ENCODE measurements at places on chromosomes 1 and 21.

- H3K27me3 ChIP-seq, result no peaks in the 10 kb centered on the region
- H3K4me3 ChIP-seq, result no peak overlapping the region
- no peak for ATAC-seq
Measured at GRCh38 chr1:167016100-167016750, 27.1 kb downstream of the MAEL start.

DNA sequence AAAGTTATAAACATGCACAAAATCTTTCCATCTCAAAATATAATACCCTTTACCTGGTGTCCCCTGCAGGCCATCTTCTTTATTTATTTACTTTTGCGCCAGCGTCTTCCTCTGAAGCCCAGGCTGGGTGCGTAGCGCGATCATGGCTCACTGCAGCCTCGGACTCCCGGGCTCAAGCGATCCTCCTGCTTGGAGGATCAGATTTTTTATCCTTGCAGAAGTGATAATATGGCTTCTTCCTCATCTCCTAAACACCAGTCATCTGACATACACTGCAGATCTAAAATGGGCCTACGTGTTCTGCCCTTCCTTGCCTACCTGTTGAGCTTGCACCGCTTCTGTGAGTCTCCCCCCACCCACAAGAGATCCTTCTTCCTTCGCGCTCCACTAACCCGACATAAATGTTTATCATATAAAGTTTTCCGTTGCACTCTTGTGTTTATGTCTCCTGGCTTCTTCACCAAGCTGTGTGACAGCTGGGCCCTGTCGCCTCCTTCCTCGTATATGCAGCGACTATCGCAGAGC, 506 bp upstream of the SRP9 start:
- peak overlapping the region; percentile 66 for H3K4me3 ChIP-seq
- H3K36me3 ChIP-seq, result no peaks in the 10 kb centered on the region
- peak; percentile 2 for ATAC-seq
- peaks cover 62% of the 10 kb centered on the region for H3K4me1 ChIP-seq
- H3K27me3 ChIP-seq, result no peaks in the 10 kb centered on the region
- peak overlapping the region; percentile 98 for H3K27ac ChIP-seq

DNA sequence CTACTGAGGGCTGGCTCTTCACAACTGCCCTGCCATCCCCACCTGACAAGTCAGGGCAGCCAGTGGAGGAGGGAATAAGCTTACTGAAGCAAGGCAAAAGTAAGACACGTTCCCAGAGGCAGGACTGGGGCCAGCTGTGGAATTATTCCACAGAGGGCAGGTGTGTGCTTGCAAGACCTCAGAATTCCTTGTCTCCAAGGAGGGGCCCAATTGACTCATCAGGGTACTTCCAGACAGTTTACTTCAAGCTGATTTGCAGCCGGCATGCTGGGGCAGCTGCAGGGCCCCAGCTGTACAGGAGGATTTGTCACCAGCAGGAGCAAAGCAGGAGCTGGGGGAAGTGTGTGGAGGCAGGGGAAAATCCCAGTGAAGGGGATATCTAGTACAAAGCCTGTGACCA, 167.5 kb upstream of the CAMK1G start:
- peaks cover 3% of the 10 kb centered on the region for H3K4me1 ChIP-seq
- H3K27me3 ChIP-seq, result no peaks in the 10 kb centered on the region
- no peak for ATAC-seq

DNA sequence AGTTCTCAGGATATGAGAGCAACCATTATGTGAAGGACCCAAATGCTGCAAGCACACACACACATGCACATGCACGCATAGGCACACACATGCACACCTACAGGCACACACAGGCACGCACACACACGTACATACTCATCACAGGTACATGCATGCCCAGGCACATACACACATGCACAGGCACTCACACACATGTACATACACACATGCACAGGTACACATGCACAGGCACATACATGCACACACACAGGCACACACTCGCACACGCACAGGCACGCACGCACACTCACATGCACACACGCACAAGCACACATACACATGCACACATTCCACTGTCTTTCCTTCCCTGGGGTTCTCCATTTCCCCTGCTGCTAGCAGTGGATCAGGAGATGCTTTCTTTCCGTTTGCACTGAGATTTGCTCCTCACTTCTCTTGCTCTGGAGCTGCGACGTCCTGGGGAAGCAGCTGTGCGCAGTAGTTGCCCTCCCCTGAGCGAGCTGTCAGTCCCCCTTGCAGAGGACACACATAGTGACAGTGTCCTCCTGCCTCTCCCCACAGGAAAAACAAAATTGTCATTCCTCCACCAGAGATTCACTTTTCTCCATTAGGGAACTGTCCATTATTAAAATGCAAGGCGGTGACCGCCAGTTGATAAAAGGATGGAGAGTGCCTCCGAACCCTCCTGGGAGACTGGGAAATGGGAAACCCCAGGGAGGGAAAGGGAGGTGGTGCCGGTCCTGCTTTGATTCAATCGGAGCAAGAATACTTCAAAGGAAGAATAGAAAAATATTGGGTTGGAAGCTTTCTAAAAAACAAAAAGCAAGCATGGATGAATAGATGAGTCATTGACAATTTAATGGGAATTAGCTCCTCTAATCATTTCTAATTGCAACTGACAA, 69.5 kb downstream of the WDR4 start:
- peaks cover 41% of the 10 kb centered on the region for H3K27me3 ChIP-seq
- no peaks in the 10 kb centered on the region for H3K4me1 ChIP-seq
- H3K4me3 ChIP-seq, result no peak overlapping the region
- H3K27ac ChIP-seq, result no peak overlapping the region

DNA sequence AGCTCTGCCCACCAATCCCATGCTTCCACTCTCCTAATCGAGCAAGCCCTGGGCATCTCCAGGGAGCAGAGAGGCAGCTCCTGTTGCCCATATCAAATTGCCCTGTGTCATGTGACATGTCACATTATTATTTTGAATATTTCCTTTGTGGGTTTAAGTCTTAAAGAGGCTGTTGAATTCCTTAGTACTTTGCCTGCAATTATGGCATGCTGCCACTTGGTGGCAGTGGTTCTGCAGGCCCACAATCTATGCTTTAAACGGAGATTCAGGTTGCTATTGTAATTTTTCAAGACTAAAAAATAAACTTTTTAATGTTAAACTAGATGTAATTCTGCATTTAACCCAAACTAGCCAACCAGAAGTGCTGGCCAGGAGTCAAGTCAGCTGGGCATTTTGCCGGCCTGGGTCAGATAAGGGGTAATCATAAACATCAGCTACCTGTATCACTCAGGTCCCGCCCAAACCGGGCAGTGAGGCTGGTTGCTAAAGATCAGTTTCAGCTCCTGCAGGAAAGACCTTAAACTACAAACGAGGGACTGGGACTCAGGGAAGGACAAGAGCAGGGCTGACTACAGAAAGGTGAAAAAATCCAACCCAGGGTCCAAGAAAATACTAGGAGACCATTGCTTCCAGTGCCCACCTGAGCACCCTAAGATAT, 37.3 kb upstream of the ARHGEF16 start:
- no peak for ATAC-seq
- peaks cover 13% of the 10 kb centered on the region for H3K4me1 ChIP-seq
- H3K4me3 ChIP-seq, result no peak overlapping the region
- no peaks in the 10 kb centered on the region for H3K36me3 ChIP-seq
- H3K27ac ChIP-seq, result no peak overlapping the region
- peaks cover 92% of the 10 kb centered on the region for H3K27me3 ChIP-seq

DNA sequence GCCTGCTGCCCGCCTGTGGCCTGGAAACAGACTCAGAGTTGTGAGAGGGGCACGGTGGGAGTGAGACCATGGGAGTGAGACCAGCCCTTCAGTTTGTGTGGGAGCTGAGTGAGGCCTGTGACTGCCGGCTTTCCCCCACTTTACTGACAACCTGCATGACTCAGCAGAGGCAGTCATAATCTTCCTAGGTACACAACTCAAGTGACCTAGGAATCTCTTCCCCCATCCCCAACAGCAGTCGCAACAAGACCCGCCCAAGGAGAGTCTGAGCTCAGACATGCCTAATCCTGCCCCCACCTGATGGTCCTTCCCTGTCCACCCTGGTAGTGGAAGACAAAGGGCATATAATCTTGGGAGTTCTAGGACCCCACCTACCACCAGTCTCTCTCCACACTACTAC, 44.2 kb downstream of the KLHL20 start:
- H3K27ac ChIP-seq, result no peak overlapping the region
- no peaks in the 10 kb centered on the region for H3K27me3 ChIP-seq
- peaks cover 59% of the 10 kb centered on the region for H3K36me3 ChIP-seq
- no peak for ATAC-seq

DNA sequence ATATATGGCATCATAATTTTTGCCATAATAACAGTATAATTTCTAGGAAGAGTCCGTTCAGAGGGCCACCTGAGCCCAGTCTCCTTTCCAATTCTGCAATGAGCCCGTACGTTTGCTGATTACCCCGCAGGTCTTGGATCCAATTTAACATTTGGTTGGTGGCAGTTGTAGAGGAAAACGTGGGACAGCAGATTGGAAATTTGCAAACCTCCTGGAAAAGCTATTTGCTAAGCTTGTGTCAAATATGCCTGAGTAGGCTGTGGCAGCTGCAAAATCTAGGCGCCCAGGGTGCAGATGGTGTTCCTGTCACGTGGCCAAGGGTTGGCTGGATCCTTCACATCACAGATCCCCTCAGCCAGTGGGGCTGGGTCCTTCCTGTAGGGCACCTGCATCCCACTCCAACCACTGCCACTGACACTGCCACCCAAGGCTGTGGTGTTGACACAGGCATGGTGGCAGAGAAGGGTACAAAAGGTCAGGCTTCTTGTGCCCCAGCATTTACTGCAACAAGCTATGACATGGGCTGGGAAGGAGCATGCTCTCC, 174.8 kb upstream of the SYT6 start:
- H3K4me3 ChIP-seq, result no peak overlapping the region
- no peak overlapping the region for H3K27ac ChIP-seq
- no peaks in the 10 kb centered on the region for H3K4me1 ChIP-seq
- ATAC-seq, result no peak
- no peaks in the 10 kb centered on the region for H3K36me3 ChIP-seq
- peaks cover 7% of the 10 kb centered on the region for H3K27me3 ChIP-seq

DNA sequence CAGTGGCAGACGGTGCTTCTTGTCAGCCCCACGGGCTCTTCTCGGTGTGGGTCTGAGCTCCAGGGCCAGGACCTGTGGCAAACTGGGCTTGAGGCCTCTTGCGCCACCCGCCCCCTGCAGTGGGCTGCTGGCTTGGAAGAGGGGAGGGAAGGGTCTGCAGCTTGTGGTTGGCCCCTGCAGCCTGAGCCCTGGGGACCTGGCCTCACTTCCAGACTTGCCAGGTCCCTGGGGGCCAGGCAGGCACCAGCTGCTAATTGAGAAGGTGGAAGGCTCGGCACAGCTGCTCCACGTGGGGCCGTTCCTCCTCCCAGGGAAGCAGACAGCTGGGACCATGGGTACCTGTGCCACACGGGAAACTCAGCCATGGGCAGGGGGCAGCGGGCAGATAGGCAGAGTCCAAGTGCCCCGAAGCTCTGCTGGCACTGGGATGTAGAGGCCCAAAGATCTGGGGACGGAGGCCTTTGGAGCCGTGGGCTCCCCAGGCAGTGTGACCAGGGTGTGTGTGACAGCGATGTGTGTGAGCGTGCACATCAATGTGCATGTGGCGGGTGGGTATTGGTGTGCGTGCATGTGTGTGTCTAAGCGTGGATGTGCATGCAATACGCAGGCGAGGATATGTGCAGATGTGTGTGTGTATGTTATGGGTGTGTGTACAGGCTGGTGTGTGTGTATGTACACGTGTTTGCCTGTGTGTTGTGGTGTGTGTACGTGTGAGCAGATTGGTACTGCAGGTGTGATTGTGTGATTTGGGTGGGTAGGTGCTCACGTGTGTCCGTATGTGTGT, 39.3 kb downstream of the TP73 start:
- no peak for ATAC-seq
- H3K4me3 ChIP-seq, result no peak overlapping the region
- H3K36me3 ChIP-seq, result no peaks in the 10 kb centered on the region
- H3K4me1 ChIP-seq, result no peaks in the 10 kb centered on the region
- H3K27me3 ChIP-seq, result peaks cover 46% of the 10 kb centered on the region
- no peak overlapping the region for H3K27ac ChIP-seq

DNA sequence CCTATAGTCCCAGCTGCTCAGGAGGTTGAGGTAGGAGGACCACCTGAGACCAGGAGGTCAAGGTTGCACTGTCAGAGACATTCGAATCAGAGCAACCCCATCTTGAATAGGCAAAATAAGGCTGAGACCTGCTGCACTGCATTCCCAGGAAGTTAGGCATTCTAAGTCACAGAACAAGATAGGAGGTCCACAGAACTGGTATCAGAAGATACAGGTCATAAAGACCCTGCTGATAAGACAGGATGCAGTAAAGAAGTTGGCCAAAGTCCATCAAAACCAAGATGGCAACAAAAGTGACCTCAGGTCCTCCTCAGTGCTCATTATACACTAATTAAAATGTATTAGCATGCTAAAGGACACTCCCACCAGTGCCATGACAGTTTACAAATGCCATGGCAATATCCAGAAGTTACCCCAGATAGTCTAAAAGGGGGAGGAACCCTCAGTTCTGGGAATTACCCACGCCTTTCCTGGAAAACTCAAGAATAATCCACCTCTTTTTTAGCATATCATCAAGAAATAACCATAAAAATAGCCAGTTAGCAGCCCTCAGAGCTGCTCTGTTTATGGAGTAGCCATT, 65.2 kb upstream of the KLHDC7A start:
- H3K4me1 ChIP-seq, result no peaks in the 10 kb centered on the region
- no peaks in the 10 kb centered on the region for H3K36me3 ChIP-seq
- no peak overlapping the region for H3K4me3 ChIP-seq
- H3K27me3 ChIP-seq, result peaks cover 30% of the 10 kb centered on the region

DNA sequence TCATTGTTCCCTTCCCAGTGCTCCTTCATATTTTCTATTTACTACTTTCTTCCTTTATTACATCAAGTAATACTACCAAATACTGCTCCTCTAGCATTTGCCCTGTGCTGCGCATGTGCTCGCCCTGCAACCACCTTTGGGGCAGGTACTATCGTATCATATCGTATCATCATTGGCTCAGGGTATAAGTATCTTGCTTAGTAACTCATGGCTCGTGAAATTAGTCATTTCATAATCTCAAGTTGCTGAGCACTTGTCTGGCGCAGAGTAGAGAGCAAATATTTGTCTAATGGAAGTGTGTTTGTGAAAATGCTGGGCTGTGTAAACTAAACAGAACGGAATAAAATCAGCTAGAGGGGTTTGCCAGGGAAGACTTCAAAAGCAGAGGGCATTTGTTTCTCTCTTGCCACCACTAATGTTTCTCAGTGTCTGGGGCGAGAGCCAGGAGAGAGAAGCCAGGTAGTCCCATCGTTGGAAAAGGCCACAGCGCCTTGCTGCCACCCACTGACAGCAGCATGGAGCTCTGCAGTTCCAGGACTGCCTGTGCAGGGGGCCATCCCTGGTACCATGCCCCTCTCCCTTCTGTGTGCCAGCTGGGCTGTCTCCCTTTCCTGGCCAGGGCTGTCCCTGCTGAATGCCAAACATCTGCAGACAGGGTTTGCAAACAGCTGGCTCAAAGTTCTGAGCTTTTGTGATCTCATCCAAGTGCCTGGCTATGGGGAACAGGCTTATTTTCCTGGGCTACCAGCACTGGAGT, 20.0 kb upstream of the CPT2 start:
- peaks cover 36% of the 10 kb centered on the region for H3K4me1 ChIP-seq
- no peak overlapping the region for H3K4me3 ChIP-seq
- peak overlapping the region; percentile 62 for H3K27ac ChIP-seq
- peak; percentile 60 for ATAC-seq

DNA sequence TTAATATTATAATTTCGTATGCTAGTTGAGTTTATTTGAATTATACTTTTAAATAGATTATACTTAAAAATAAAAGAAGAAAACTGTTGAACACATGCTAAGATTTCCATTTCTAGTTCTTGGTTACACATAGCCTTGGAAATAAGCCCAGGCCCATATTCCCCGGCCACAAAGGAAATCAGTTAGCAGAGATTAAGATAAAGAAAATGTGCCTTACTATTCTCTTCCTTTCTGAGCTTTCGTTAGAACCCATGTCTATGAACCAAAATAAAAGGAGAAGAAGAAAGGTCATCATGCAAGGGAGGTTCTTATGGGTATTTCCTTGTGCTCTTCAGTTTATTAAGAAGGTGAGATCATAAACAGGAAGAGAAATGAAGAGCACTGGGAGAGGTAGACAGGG, 32.3 kb upstream of the CRP start:
- H3K27me3 ChIP-seq, result no peaks in the 10 kb centered on the region
- no peak overlapping the region for H3K27ac ChIP-seq
- no peak for ATAC-seq

Data from gastroesophageal sphincter (tissue), 4 donors.